ENCODE measurements at places on chromosomes 5 and 9.
A peak's percentile ranks its signal among the peaks of the same experiment; 100 is the strongest.

DNA sequence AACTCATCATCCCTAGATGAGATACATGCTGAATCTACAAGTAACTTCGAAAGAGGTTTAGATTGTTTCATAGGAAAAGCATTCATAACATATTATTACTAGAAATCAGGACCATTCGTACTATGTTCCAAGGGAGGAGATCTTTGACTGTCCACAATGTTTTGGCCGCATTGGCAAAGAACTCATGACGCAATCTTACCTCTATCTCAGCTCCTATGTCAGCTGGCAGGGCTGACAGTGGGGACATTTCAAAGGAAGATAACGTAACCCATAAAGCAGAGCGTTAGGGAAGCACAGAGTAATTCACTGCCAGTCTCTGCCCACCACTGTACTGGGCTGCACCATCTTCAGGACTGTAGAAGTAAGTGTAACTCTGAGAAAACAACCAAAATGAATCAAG lies 69.7 kb downstream of the EFNA5 start:
- no peak for DNase-seq

DNA sequence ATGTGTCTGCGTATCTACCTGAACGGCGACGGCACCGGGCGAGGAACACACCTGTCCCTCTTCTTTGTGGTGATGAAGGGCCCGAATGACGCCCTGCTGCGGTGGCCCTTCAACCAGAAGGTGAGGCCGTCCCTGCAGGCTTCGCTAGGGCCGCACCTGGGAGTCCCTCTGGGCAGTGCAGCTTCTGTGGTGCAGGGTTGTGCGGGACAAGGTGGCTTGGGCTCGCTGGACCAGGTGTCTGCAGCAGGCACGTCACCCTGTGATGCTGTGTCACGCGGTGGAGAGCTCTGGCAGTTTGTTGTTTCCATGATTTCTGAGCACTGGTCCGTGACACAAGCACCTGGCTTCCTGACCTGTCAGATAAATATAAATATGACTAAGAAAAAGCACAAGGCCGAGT lies 20.7 kb downstream of the FBXW5 start:
- DNase-seq: no peak

DNA sequence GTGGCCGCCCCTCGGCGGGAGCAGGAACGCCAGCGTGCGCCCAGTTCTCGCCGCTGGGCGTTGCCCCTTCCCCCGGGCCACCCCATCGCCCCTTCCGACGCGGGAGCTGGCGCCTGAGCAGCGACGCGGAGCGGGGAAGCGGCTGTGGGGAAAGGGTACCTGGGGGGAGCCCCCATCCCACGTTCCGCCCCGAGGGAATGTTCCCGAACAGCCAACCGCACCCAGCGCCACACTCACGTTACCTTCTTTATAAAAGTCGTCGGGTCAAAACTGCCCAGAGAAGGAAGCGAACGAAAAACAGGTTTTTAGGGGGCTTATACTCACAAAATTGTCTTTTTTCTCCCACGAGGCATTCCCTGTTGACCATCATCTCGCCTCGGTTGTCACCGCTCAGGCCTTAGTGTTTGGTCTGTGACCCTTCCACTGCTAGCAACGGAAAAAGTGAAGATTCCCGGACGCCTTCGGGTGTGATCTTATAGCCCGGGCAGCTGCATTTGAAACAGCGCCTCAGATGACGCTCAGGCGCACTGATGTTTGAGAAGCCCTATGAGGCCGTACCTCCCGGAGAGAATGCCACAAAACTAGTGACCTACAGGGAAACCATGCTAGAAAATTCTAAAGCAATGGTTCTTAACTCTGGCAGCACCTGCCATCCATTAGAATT lies 475 bp upstream of the GOLM1 start:
- DNase-seq: peak; percentile 20

DNA sequence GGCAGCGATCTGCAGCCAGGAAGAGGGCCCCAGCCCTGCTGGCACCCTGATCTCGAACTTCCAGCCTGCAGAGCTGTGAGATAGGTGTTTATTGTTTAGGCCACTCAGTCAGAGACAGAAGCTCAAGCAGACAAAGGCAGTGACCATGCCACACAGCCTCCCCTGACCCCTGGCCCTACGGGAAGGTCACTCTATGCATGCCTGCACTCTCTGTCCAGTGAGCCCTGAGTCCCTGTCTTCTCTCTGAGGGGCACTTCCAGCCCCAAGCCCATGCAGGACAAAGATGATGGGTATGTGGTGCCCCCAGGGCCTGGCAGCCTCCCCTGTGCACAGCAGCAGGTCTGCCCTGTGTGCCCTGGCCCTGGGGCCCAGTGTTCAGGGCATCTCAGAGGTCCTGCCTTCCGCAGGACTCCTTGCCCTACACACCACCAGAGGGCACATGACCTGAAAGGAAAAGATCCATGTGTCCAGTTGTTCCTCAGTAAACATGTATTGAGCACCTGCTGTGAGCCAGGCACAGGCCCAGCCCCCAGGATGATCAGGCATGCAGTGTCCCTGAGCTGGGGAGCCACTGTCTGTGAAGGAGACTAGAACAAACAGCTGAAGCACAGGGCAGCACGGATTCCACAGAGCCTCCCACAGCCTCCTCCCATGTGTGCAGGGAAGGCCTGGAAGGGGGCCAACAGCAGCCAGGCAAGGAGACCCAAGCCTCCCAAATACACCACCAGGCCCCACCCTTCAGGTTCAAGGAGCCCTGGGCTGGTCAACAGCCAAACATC lies 109.3 kb downstream of the ATPSCKMT start:
- no peak for DNase-seq

GRCh38 chr9:129834489-129835127 lies 467 bp downstream of the C9orf78 start:
- DNase-seq: peak; percentile 10

DNA sequence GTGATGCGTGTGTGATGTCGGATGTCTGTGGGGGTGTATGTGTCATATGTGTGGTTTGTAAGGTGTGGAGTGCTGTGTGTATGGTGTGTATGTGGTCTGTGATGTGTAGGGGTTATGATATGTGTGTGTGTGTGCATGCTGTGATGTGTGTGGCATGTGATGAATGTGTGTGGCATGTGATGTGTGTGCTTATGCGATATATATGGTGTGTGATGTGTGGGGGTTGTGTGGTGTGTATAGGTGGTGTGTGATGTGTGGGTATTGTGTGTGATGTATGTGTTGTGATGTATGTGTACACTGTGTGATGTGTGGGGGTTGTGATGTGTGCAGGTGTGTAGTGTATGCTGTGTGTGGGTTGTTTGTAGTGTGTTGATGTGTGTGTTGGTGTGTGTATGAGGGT lies 9.2 kb upstream of the CRB2 start:
- no peak for DNase-seq

DNA sequence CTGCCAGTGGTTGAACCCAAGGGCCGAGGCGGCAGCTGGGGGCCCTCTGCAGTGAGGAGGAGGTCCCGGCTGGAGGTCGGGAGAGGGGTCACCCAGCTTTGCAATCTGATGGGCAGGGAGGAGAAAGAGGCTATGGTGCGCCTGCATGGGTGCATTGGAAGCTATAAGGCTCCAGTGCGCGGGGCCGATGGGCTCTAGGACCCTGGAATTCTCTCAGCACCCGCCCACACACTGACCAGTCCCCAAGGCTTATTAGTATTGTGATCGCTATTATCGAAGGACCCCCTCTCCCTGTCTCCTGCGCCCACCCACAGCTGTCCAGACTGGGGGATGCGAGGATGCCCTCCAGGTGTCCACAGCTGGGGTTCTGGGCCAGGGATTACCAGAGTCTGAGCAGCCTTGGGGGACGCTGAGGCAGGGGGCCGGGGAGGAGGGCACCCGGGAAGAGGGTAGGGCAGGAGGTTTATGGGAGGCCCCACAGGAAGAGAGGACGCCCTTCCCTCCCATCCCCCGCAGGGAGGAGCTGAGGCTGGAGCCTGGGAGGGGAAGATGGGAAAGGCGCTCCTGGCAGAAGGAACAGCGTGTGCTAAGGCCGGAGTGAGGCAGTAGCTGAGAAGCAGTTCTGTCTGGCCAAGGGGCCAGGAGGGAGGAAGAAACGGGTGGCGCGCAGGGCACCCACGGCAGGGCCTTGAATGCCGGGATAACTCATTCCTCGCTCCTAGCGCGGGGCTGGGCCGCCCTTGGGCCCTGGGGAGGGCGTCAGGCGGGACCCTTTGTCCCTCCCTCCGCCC lies 24.2 kb downstream of the C9orf50 start:
- DNase-seq: peak; percentile 73

DNA sequence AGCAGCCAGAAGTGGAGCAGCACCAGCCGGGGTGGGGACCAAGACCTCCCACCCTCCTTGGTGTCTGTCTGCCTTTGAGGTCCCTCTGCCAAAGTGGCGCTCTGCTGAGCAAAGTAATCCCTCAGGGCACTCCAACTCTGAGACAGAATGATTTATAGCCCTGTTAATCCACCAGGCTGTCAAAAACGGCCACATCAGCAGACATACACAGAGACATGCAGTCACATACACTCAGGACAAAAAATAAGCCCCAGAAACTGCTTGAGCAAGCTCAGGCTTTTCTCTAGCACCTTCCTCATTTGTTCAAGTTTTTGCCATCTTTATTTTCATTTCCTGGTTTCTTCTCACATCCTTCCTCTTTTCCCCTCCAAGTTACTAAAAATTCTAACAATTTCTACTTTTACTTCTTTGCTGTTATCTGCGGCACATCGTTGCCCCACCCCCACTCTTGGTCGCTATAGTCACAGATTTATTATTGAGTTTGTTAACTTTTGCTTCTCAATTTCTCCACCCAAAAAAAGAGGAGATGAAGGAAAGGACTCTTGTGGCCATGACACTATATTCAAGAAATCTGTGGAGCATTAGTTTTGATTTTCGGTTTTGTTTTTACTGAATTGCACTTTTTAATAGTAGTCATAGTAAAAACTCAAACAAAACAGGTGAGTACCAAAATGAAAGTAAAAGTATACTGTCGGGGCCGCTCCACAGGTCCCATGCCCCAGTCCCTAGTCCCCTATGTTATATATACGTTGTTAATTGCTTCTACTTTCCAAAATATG lies 17.4 kb upstream of the ADRB2 start:
- peak; percentile 26 for DNase-seq

Data from nephron progenitor cell (in vitro differentiated cells).